ENCODE measurements at places on chromosomes 3 and 15.

- DNase-seq: no peak
Measured at GRCh38 chr3:32820971-32821685, 3.3 kb downstream of the TRIM71 start.

DNA sequence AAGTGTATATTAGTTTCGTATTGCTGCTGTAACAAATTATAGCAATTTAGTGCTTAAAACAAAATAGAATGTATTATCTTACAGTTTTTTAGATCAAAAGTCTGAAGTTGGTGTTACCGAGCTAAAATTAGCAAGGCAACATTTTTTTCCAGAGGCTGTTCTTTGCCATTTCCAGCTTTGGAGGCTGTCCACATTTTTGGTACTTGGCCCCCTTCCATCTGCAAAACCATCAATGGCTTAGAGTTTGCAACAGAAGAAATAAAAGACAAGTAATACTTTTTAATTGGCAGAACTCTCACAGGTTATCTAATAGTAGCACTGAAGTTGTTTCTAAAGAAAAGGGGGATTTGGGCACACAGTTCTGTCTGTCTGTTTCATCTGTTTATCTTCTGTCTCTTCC, 1248.5 kb downstream of the ROBO1 start:
- no peak for DNase-seq

- DNase-seq: no peak
Measured at GRCh38 chr3:69058180-69058946, 6.2 kb upstream of the TMF1 start.

DNA sequence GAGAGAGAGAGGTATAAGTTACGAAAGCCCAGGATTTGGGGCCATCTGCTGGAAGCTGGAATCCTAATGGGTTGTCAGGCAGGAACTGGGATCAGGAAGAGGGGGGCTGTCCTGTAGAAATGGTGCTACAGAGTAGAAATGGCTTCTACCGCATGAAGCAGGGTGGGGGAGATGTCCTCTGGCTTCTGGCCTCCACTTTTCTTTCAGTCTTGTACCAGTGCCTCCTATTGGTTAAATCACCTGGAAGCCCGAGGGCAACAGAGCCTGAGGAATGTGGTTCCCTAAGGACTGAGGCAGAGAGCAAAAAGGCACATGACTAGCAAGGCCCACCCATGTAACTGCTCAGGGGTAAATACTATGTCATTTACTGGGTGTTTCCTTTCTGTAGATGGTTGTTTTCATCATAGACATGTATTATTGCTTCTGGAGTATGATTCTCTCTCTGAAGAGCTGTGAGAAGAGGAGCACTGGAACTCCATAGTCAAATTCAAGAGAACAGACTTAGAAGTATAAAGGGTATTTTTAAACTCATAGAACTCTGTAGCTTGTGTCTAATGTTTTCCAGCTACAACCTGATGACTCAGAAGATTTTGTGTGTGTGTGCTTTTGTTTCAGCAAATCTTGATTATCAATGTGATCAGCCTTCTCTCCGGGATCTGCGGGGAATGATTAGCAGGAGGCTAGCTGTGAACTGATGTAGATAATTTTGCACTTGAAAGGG, 20.2 kb upstream of the MITF start:
- DNase-seq: no peak

DNA sequence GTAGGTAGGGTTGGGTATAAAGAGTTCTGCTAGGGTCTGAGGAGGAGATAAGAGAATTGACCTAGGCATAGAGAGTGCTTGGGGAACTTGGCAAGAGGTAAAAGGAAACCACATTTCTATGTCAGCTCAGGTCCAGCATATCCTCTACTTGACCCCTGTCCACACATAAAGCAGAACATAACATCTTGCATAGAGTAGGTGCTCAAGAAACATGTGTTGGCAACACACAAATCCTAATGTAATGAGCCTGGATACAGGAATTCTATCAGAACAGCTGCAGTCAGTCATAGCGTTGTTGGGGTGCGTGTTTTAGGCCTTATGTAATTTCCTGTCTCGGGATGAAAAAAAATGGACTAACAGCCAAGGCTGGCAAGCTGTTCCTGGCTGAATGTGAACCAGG, 35.0 kb upstream of the PLCL2 start:
- no peak for DNase-seq

- DNase-seq: no peak
Measured at GRCh38 chr3:17433876-17434275, 308.6 kb downstream of the TBC1D5 start.

DNA sequence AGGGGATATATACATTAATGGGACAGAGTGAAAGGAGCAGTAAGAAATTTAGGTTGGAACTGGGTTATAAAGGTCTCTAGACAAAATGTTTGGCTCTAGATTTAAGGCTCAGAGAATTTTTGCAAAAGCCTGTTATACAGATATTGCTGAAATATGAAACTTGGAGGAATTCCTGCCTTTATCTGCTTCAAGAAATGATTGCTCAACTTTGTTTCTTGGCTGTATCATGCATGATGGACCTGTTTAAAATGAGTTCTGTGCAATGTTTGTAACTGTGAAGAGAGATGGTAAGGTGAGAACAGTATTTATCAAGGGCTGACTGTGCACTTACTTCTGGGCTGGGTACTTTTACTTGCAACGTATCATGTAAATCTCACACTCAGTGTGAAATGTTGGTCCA, 3.3 kb downstream of the CRYBG3 start:
- no peak for DNase-seq

GRCh38 chr15:56467616-56468015, 2.7 kb upstream of the MNS1 start:
- DNase-seq: no peak

DNA sequence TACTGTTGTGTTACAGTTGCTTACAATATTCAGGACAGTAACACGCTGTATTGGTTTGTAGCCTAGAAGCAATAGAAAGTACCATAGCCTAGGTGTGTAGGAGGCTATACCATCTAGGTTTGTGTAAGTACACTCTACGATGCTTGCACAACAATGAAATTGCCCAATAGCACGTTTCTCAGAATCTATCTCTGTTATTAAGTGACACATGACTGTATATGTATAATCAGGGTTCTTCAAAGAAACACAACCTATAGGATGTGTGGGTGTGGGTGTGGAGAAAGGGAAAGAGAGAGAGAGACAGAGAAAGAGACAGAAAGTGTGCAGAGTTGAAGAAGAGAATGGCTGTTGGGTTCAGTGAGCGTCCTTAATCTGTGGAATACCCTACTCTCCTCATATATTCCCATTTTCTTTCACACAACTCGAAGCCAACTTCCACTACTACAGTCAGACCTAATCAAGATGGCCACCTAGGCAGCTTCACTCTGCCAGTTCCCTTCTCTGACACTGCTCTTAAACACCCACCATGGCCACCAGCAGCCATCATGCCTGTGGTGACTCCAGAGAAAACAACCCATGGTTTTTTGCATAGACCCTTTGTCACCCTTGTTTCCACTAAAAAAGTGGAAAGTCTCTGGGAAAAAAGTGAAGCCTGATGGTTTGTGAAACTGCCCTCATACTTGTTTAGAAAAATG, 5.8 kb upstream of the PPP4R2 start:
- no peak for DNase-seq

- no peak for DNase-seq
Measured at GRCh38 chr15:101203607-101204189, 48.1 kb downstream of the CHSY1 start.

DNA sequence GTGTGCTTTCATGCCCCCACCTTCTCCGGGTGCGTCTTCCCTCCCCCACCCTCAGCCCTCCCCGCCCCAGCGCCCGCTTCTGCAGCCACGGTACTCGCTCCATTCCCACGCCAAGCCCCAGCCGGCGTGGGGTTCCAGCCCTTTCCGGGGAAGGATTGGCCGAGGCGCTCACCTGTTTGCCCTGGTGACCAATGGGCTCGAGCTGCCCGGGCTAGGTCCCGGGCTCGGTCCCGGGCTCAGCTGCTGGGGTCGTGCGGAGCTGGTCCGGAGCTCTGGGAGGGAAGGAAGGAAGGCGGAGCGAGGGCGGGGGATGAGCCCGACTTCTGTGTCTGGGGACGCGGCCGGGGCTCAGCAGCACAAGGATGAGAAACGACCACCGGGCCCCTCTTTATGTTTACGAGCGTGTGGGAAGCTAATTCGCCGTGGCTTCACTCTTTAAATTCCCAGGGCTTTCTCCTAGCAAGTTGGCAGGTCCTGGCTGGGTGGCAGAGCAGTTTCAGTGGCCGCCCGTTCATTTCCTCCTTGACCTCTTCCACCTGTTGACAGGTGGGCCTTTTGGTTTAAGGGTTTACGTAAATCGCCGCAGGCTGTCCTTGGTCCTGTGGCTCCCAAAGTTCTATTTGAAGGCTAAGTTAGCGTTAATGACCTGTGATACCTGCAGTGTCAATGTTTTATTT, at the start of gene IGSF10:
Gene IGSF10 (minus strand): TSS at position 288 of the 677 bp plus-strand sequence. CDS start 2,352 bp downstream, outside the sequence.
- no peak for DNase-seq

DNA sequence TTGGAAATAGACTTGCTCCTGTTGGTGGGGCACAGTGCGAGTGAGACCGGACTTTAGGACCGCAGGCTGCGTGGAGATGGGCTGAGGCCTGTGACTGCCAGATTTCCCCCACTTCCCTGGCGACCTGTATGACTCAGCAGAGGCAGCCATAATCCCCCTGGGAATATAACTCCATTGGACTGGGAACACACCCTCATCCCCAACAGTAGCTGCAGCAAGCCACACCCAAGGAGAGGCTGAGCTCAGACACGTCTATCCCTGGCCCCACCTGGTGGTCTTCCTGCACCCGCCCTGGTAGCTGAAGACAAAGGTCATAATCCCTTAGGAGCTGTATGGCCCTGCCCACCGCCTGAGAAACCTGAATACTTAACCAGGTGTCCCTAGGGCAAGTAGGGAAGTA, 42.6 kb downstream of the DZIP1L start:
- no peak for DNase-seq

DNA sequence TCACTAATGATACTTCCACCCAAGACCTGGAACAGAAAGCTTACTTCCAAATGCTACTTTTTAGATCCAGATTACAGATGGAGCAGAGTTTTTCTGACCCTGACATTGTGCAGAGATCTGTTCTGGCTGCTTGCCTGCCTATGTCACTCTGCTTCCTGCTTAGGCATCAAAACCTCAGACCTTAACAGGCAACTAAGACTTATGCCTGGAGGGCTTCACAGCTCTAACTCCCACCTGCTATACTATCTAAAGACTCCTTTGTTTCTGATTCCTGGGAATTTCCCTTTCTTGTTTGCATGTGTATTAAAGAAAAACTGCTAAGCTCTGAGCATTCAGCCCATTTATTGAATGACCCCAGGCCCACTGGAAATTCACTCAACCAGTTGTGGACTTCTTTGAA, 157.4 kb upstream of the NPHP3 start:
- no peak for DNase-seq

- DNase-seq: peak; percentile 7
Measured at GRCh38 chr15:89472785-89473256, 23.6 kb downstream of the RHCG start.

GRCh38 chr3:123383091-123384053, 65.5 kb downstream of the ADCY5 start:
- no peak for DNase-seq

DNA sequence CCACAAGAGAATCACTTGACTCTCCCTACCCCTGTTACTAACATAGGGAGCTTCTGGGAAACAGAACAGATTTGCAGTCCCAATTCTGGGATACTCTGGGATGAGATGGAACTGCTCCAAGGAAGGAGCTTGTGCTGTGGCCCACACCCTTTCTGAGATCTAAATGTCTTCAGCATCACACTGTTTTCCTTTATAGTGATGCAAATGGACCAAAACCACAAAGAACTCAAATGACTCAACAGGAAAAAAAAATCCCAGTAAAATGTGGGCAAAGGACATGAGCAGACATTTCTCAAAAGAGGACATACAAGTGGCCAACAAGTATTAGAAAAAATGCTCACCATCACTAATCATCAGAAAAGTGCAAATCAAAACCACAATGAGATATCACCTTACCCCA, 155.6 kb downstream of the NECTIN3 start:
- no peak for DNase-seq

DNA sequence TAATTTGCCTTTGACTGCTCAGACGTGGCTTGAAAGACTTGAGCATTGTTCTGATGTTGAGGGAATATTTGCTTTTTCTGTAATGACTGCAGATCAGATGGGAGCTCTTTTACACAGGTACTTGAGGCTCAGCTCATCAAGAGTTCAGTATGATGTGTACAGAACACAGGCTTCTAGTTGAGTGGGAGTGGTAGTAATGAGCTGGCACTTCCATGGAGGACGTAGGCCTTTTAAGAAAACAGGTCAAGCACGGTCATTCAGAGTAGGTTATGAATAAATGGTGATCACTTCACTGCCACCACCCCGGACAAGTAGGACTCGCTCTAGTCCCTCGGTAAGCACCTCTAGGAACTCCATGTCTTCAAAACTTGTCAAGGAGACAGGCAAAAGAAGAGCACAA, 8.8 kb downstream of the EMC4 start:
- DNase-seq: no peak

- DNase-seq: no peak
Measured at GRCh38 chr3:13229273-13229949, 156.2 kb upstream of the IQSEC1 start.

DNA sequence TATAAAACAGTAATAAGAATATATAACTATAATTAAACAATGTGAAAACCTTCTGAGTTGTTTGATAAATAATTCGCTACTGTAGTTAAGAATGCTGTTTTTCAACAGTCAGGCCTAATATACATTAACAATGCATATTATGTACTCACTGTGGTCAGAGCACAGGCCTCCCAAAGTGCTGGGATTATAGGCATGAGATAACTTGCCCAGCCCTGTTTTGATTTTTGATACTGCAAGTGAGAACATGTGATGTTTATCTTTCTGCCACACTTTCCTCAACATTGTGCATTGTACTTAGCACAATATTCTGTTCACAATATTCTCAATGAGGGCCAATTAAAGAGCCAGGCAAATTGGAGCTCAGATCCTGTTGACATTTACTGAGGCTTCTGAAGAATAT, 274.5 kb upstream of the RARB start:
- no peak for DNase-seq

DNA sequence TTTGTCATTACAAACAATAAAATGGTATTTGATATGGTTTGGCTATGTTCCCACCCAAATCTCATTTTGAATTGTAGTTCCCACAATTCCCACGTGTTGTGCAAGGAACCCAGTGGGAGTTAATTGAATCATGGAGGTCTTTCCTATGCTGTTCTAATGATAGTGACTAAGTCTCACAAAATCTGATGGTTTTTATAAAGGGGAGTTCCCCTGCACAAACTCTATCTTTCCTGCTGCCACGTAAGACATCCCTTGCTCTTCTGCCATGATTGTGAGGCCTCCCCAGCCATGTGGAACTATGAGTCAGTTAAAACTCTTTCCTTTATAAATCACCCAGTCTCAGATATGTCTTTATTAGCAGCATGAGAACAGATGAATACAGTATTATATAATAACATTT, 15.4 kb upstream of the AADAC start:
- DNase-seq: no peak
